ENCODE measurements at places on chromosomes 16 and 17. TPM values are rescaled to one million over a fixed set of nuclear protein-coding genes. Genes with fewer than 3 reads are reported as not detected.
A peak's percentile ranks its signal among the peaks of the same experiment; 100 is the strongest.

CRYM gene
- total RNA-seq = not detected

CCL7 gene
- total RNA-seq = not detected

TAC4 gene
- total RNA-seq = not detected

MEOX1 gene
- 0.34 TPM for total RNA-seq

PGS1 gene
- 73.3 TPM for total RNA-seq

GRCh38 chr16:69903865-69904415 lies 47.2 kb upstream of the CLEC18A start:
- DNase-seq = no peak

DNA sequence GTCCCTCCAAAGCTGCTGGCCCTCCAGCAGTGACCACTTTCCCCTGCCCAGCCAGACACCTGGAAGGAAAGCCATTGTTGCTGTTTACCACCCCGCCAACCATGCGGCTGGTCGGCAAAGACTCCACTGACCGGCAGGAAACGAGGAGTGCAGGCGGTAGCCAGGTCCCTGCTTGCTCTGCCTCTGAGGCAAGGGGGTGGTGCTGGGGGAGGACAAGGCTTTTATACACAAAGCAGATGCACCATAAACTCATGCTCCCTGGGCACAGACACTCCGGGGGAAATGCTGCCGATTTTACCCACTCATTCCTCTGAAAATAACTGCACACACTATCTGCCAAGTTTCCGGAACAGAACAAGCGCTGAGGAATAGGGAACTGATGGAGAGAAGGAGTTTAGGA lies 62.8 kb upstream of the GRIN2A start:
- DNase-seq = no peak

- DNase-seq = no peak
Measured at GRCh38 chr16:75443298-75443697, 10.0 kb upstream of the CFDP1 start.

GRCh38 chr17:75270218-75270965 lies 639 bp downstream of the MIF4GD start:
- DNase-seq = peak; percentile 75

DNA sequence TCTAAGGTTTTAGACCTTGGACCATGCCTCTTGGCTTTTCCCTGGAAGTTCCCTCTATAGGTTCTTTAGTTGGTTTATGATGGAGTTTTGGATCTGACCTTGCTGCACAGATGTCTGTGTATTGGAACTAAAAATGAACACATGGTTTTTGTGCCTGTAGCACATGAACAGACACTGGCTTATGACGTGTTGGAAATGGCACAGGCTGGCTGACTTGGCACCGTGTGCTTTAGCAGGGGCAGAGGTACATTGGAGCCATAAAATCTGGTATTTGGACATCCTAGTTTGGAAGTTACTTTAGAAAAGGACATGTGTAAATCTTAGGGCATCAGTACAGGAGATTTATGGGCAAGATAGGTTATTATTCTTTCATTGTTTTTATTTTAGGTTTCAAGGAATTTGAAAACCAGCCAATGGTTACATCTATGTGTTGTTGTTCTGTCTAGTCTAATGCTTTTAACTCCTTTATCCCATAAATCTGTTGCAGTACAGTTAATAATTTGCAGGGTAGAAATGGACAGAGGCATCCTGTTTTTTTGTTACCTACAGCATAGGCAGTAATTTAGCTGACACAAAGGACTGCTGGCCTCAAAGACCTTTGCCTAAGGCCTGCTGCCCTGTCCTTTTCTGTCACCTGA lies 6.0 kb downstream of the SOCS7 start:
- DNase-seq = no peak

- DNase-seq = no peak
Measured at GRCh38 chr16:84074721-84075120, 32.1 kb upstream of the SLC38A8 start.

DNA sequence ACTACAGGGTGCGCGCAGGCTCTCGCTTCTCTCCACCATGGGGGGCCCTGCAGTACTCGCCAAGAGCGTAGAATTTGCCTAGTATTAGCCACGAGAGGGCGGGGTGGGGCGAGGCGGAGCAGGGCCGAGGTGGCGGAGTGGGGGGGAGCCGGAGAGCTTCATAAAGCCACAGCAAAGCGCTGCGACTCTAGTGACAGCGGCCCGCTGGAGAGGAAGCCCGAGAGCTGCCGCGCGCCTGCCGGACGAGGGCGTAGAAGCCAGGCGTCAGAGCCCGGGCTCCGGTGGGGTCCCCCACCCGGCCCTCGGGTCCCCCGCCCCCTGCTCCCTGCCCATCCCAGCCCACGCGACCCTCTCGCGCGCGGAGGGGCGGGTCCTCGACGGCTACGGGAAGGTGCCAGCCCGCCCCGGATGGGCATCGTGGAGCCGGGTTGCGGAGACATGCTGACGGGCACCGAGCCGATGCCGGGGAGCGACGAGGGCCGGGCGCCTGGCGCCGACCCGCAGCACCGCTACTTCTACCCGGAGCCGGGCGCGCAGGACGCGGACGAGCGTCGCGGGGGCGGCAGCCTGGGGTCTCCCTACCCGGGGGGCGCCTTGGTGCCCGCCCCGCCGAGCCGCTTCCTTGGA lies at the start of gene TBX21:
TSS of gene TBX21 (plus strand) at position 190 of the 627 bp plus-strand sequence. CDS start at position 409, 219 bp downstream.
- DNase-seq = peak; percentile 96

GRCh38 chr16:4358831-4359561 lies 7.9 kb upstream of the PAM16 start:
- peak; percentile 81 for DNase-seq

DNA sequence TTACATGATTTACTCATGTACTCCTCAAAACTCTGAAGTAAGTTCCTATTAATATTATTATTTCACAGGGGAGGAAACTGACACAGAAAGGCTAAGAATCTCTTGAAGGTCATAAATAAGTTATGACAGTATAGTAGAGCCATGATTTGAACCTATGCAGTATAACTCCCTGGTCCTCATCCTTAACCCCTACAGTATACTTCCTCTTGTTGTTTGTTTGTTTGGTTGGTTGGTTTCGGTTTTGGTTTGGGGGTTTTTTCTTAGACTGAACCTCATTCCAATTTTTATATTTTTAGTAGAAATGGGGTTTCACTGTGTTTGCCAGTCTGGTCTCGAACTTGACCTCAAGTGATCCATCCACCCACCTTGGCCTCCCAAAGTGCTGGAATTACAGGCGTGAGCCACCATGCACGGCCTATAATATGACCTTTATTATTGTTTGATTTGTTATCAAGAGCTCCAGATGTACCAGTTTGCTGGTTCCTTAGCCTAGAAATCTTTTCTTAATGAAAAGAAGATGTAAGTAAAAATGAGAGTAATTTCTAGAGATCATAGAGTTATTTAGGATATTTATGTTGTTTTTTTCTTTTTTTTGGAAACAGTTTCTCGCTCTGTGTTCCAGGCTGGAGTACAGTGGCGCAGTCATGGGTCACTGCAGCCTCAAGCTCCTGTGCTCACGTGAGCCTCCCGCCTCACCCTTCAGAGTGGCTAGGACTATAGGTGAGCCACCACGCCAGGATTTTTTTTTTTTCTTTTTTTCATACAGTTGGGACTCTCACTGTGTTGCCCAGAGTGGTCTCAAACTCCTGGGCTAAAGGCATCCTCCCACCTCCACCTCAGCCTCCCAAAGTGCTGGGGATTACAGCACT lies 4.8 kb downstream of the PRR11 start:
- no peak for DNase-seq

DNA sequence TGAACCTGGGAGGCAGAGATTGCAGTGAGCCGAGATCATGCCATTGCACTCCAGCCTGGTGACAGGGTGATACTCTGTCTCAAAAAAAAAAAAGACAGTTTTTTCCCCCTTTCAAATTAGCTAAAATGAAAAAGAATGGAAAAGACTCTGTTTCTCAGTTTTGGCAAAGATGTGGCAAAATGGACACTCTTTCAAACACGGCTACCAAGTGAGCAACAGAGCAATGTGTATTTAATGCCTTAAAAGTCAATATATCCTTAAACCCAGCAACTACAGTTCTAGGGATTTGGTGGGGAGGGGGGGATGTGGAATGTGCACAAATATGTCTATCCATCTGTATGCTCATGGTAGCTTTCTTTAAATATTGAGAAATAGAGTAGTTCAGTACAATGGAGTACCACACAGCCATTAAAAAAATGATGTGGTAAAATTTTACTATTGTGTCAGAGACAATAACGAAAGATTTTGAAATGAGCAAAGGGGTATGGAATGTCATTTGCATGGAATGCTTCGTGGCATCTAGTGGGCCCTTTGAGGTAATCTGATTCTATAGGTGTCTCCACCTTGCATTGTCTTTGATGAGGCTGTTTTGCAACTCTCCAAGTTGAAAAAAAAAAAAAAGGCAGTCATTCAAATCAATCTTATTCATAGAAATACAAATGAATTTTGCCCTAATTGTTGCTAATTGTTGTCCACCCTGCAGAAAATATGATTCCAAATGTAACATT lies 108.1 kb downstream of the AXIN2 start:
- no peak for DNase-seq

- peak; percentile 79 for DNase-seq
Measured at GRCh38 chr16:87203060-87203656, 114.0 kb downstream of the C16orf95 start.

DNA sequence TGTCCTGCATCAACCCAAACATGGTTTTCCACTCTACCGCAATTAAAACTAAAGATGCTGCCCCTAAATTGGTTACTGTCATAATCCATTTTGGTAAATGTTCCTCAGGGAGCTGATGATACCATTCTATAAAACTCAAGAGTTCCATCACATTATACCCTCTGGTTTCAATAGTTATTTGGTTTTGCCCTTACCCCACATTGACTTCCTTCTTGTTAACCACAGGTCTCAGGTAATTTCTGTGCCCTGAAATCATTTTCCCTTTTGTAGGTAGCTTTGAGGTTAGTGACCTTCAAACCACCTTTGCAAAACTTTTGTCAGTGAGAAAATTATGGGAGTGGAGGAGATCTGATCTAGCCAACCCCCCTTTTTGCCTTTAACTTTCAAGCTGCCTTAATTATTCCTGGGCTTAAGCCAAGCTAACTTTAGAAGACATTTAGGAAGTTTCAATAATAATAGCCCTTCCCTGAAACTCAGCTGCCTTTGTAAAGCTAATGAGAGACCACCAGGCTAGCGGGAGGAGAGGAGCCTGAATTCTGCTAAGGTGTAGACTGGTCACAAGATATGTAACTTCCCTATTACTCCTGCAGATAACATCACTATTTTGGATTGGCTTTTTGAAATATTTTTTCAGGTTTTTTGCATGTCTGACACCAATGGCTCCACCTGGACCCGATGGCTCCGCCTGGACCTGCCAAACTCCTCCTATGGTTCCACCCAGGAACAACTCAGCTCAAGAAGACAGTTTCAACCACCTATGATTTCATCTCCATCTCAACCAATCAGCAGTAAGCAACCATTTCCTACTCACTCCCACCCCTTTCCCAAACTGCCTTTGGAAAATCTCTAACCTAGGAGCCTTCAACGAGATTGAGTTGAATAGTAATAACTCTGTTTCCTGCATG lies 224.9 kb downstream of the HS3ST3B1 start:
- no peak for DNase-seq

GRCh38 chr17:63646488-63646806 lies 24.2 kb downstream of the MAP3K3 start:
- no peak for DNase-seq

DNA sequence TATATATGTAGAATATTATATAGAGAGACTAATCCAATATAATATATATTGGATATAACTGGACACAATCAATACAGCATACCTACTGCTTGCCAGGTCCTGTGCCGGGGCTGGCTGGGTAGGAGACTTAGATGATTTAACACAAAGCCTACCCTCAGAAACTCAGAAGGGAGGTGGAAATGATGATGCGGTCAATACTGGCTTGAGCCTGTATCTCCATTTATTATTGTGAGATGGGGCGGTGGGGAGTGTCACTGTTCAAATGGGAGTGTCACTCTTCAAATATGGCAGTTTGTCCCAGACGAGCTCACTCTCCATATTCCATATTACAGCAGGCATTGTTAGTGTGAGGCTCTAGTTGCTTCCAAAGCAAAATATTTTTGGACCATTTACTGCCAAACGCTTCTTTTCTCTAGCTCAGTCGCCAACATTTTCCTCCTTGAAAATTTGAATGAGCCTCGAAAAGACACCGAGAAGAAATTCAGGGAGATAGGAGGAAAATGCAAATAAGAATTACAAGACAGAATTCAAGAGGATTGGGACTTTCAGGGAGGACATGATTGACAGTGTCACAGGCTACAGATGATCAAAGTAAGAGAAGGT lies 70.7 kb downstream of the WSCD1 start:
- DNase-seq = no peak

DNA sequence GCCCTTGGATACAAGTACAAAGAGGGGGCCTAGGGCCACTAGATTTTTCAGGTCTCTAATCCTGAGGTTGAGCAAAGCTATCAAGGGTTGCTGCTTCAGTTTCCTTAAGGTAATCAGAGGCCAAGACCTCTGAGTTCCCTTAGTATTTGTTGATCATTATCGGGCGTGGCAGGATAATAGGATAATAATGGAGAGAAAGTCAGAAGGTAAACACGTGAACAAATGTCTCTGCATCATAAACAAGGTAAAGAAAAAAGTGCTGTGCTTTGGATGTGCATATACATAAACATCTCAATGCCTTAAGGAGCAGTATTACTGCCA lies 41.5 kb upstream of the YPEL2 start:
- no peak for DNase-seq

Measured in activated CD4-positive, alpha-beta T cell treated with anti-CD3 and anti-CD28 coated beads for 36 hours (primary cell).